ENCODE measurements at places on chromosomes 16 and 17.

DNA sequence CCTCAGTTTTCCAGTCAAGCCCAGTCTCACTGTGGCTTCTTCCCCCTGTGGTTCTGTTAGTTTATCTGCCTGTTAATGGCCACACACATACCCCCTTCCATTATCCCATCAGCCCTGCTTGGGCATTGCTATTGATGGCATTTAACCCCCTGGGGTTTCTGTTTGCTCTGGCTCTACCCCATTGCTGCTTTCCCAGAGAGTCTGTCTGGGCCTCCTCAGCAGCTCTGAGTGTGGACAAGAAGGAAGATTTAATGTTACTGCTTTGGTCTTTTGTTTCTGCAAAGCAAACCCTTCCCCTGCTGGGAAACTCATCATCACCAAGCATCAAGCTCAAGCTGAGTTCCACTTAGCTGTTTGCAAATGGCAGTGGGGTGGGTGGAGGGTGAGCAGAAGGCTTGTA is 162.7 kb downstream of the CCT6B start:
- no peak for DNase-seq

DNA sequence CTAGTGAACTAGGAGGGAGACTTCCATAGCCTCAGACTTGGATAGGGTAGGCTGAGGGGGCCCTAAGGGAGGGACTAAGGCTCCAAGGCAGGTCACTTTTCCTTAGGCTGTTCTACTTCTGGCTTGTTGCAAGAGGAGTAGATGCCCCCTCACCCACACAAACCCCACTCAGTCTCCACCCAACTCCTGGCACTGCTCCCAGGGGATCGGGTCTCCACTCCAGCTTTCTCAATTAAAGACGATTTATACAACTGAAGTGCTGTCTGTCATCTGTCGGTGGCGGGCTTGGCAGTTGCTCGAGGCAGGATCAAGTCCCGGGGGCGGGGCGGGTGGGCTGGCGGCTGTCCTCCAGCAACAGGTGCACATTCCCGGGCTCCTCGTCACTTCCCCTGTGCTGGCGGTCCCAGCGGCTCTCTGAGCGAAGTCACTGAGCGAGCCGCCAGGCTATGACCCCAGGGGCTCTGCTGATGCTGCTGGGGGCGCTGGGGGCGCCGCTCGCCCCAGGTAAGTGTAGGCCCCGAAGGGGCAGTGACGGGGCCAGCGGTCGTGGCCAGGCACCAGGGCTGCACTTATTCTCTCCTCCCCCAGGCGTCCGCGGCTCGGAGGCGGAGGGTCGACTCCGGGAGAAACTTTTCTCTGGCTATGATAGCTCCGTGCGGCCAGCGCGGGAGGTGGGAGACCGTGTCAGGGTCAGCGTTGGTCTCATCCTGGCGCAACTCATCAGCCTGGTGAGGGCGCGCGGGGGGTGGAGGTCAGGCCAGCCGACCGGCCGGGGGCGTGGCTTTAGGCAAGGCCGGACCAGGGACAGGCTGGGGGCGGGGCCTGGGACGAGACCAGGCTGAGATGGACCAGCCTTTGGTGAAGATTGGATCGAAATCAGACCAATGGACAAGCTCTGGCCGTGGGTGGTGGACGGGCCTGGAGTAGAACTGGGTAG is at the start of gene CHRNB1:
CHRNB1 (plus strand) TSS at position 380 of the 937 bp plus-strand sequence; CDS start at position 447, 67 bp downstream.
- DNase-seq = no peak

DNA sequence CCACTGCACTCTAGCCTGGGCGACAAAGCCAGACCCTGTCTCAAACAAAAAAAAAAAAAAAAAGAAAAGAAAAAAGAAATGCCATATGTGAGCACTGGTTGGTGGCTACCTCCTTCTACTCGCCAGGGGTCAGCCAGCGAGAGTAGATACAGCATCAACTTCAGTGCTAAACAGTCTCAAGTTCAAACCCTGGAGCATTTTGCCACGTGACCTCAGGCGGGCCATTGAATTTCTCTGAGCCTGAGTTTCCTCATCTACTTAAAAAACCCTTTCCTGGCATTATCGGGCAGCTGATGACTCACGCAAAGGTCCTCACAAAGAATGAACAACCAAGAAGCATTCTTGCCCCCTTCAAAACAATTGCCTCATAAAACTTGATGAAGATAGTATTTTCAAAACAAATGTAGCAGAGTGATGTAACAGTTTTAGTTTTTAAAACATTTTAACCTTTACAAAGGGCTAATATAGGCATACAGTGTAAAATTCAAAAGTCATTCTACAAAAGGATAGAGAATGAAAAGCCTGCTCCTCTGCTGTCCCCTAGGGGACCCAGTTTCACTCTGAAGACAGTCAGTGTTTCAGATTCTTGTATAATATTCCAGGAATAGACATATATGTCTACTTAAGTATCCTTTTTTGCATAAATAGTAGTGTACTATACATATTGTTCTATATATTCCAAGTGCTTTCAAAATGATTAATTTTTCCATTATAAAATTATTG is 28.4 kb downstream of the DNAH2 start:
- DNase-seq = no peak

DNA sequence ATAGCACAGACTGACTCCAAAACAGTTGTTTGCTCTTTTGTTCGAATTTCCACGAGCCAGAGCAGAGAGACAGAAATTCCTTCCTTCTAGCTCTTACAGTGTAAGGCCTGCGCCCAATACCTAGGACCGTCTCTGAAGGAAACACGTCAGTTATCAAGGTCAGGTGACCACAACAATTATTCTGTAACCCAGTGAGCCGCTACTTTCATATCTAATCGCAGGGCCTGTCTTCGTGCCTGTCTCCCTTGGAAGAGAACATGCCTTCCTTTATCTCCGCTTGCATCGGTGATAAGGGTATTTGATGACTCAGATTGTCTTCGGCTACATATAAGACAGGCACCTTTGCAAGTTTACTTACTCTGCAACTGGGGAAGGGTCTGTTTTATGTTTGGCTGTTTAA is 288.0 kb downstream of the MAF start:
- DNase-seq = no peak

DNA sequence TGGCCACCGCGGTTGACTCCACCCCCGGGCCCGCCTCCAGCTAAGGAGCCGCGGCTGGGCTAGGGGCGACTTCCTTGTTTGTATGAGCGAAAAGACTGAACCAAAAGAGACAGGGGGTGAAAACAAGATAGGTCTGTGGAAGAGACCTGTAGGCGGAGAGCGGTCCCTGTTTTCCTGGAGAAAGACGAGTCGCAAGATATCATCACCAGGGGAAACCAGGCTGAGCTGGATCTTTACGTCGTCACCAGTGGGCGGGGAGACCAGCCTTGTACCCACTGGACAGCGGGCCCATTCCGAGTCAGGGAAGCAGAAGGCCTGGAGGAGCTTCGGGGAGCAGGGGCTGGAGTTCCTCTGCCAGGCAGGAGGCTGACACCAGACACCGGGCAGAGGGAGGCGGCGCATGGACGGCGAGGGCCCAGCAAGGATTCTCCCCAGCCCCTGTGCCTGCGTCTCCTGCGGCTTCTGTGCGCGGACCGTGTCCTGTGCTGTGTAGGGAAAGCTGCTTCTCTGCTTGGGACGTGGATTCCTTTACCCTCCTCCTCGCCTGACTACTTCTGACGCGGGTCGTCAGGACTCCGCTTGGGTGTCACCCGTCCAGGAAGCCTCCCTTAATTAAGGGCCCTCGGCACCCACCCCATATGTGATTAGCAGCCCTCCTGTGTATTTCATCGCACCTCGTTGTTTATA is 10.3 kb upstream of the ARL4D start:
- peak; percentile 86 for DNase-seq

- no peak for DNase-seq
Observed at GRCh38 chr16:11084484-11084875, 140.1 kb downstream of the CLEC16A start.

GRCh38 chr16:46613352-46613751 is 7.8 kb downstream of the SHCBP1 start:
- DNase-seq = no peak

DNA sequence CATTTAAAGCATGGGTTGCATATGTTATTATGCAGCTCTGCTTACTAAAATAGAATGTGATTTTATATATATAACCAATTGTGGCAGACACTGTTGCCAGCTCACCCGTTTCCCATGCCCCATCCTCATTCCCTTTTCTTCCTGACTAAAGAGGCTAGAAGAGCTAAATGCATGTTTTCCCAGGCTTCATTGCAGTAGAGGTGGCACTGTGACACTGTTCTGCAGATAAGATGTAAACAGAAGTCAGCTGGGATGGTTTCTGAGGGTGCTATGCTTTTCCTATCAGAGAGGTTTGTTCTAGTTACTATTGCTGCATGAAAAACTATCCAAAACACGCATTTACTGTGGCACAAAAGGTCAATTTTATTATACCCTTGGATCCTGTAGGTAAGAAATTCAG is 5.7 kb upstream of the TOB1 start:
- no peak for DNase-seq

DNA sequence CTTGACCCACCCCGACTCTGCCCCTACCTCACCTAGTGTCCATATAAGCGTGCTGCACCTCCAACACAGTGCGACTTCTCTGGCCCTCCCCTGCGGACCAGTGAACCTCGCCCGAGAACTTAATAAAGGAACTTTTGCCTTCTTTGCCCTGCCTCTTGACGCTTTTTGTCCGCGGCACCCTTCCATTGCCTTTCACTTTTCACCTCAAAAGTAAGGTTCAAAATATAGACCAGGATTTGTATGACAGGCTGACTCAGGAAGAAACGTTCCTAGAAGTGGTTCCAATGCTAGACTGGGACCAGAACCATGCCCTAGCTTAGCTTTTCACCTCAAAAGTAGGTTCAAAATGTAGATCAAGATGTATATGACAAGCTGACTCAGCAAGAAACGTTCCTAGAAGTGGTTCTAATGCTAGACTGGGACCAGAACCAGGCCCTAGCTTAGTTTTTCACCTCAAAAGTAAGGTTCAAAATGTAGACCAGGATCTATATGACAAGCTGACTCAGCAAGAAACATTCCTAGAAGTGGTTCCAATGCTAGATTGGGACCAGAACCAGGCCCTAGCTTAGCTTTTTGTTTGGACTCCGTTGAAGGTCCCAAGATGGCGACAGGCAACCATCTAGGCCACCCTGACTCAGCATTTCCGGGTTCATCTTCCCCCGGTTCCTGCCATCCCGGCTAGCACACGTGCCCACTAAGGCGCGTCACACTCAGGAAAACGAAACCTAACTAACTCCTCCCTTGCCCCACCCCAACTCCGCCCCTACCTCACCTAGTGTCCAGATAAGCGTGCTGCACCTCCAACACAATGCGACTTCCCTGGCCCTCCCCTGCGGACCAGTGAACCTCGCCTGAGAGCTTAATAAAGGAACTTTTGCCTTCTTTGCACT is 51.0 kb upstream of the TMEM97 start:
- no peak for DNase-seq

DNA sequence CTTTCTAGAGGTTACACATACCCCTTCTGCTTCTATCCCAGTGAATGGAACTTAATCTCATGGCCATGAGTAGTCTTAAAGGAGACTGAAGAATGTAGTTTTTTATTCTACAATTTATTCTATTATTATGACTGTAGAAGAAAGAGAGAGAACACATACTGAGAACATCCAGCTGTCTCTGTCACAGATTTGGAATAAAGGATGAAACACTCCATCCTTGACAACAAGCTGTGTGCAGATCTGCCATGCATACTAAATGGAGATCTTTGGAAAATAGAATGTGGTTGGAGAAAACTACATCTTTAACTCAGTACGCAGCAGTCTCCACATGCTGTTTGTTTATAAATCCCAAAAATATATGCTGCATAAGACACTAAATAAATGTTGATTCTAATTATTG is 54.1 kb upstream of the NUDT7 start:
- DNase-seq = no peak

GRCh38 chr16:57756424-57757325 is 21.1 kb downstream of the KATNB1 start:
- DNase-seq = no peak

DNA sequence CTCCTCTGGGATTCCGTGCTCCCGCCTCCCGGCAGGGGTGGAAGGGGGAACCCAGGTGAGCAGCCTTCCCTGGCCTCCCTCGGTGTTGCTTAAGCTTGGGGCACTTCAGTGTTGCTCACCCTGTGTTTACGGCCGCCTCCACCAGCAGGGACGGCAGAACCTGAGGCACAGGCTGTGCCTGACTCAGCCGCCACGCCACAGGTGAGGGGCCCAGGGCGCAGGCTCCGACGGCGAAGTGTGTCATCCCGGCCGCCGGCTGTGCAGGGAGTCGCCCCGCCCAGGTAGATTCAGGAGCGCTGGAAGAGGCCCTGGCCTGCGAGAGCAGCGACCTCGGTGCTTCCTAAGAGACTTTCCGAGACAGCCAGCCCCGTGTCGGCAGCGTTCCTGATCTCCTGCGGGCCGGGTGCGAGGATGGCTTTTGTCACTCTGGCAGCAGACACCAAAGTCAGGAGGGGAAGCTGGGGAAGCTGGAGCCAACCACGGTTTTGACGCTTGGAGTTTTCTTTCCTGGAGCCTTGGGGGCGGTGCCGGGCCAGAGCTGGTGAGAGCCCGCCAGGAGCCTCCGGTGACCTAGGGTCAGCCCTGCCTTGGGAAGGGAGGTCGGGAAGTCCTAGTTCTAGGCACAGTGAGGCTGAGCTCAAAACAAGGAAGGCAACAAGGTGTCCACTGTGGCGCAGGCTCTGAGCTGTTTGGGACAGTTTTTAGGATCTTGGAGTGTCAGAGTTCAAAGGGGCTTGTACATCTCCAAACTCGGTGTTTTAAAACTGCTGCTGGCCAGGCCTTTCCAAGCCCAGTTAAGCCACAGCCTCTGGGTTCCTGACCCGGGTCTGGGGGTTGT is 2.1 kb downstream of the GSE1 start:
- DNase-seq = peak; percentile 52

DNA sequence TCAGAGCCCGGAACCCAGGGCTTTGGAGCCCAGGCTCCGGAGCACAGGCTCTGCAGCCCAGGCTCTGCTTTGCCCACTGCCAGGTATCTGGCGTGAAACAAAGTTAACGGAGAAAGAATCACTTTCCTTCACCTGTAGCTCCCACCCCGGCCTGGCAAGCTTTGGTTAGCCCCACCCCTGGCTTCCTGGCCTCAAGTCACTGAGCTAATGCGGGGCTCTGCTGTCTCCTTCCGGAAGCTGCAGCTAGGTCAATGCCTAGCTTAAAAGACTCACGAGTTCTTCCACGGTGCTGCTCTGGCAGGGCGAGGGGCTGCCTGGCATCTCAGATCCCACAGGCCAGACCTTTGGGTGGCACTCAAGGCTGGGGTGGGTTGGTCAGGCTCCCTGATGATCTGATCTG is 21.1 kb upstream of the SPPL2C start:
- no peak for DNase-seq

DNA sequence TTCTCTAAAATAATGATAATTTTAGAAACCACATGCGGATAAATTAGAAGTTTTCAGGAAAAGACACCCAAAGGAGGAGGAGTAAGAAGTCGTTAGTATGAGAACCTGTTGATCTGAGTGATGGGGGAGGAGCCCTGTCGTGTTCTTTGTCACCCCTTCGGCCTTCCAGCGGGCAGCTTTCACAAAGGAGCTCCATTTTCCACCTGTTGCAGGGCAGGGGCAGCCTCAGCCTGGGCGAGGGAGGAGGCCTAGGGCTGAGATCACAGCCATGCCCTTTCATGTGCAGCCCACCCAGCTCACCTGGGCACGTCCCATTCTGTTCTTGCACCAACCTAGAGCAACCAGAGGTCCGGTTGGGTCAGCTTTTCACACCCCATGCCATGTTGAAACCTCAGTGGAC is 5.3 kb downstream of the DUSP14 start:
- no peak for DNase-seq
